Right lung (tissue), 10 donors: ENCODE measurements at places on chromosomes 4 and X.

GRCh38 chrX:103919270-103919637, 43.2 kb upstream of the TMSB15B start:
- no peak for DNase-seq

GRCh38 chr4:185127021-185127925, 15.8 kb upstream of the SLC25A4 start:
- DNase-seq, result no peak

- peak; percentile 32 for DNase-seq
Observed at GRCh38 chrX:3940000-3940610, 226.7 kb upstream of the PRKX start.

DNA sequence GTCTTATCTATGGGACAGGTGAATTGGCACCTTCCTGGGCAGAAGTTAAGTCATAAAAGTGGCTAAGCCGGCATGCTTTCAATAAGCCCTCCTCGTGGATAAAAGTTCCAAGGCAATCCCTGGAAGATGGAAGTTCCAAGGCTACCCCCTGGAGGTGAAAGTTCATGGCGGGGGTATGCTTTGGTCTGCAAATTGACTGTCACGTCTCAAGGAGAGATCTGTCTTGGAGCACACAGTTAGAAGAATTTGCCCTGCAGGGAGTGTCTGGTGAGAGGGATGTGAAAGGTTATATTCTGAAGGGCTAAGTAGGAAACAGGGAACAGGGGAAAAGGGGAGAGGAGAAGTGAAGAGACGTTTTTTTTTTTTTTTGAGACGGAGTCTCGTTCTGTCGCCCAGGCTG, 26.2 kb upstream of the GPR173 start:
- no peak for DNase-seq

DNA sequence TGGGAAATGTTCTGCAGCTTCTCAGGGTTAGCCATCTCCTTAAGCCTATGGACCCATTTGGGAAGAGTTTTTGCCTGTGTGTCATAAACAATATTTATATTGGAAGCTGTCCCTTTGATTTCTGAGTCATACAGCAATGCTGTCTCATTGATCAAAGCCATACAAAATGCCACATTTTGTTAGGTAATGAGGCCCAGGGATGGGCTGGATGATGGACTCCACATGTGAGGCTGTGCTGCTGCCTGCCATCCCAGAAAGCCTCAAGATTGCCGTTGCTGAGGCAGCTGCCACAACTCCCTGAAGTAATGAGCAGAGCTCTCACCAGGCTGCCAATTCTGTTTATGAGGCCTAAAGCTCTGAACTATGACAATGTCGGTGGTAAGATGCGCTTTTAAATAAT, 12.2 kb upstream of the GJB1 start:
- no peak for DNase-seq

DNA sequence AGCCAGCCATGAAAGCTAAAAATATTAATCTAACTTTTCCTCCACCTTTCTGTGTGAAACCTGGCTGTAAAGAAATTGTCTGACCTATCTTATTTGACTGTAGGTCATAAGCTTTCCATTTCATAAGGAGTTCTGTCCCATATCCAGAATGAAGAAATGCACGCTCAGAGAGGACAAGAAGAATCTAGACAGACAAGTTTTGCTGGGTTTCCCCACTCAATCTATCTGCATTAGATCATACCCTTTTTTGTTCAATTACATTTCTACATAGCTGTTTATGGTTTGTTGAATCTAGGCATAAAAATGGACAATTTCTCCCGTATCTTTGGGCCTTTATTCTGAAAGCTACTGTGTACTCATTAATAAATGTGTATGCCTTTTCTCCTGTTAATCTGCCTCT, 1495.1 kb downstream of the C4orf33 start:
- DNase-seq, result no peak

GRCh38 chr4:98711526-98711925, 53.1 kb upstream of the TSPAN5 start:
- DNase-seq, result no peak

GRCh38 chrX:131746491-131746968, 202.7 kb downstream of the OR13H1 start:
- DNase-seq, result peak; percentile 93

- no peak for DNase-seq
Observed at GRCh38 chr4:19213388-19213787, 1038.3 kb upstream of the SLIT2 start.

DNA sequence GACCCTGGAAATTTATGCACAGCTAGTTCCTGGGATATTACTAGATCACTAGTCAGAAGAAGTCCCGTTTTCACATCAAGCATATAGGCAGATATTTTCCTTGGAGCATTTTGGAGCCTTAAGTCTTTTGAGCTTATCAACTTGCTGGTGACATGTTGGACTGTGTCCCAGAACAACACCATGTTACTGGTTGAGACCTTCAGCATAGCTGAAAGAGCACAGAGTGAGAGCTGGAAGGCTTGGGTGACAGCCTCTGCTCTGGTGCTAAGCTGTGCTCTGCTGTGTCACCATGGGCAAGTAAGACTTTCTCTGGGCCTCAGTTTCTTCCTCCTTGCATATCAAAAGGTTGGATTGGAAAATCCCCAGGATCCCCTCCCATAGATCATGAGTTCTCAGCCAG, 116.6 kb upstream of the FRMPD4 start:
- no peak for DNase-seq

DNA sequence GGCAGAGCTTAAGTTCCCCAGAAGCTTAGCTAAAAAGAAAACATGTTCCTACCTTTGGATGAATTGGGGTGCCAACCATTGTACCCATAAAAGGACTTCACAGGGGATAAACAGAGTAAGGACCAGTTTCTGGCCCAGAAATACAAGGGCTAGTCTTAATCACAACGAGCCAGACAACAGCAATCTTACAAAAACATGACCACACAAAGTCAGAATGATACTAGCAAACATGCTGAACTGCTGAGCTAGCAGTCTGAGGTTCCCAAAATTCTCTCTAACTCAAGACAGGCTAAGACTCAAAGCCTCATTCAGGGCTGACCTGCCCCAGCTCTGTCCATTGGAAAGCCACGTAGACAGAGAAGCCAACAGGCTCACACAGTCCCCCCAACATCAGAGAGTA, 40.3 kb downstream of the ATP11C start:
- DNase-seq, result no peak

DNA sequence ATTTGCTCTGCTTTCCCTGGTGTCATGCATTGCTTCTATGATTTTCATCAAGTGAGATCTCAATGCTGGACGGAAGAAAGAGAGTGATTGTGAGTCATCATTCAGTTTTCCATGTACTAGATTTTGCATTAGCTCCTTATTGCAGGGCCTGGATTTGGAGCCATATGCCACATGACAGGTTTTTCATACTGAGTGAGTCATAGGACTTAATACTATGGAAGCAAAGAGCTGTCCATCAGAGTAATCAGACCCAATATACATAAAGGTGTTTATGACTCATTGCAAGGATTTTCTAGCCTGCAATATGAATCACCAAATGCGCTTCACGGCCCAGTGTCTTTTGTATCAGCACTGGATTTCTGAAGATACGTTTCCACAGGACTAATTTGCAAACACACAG, 11.2 kb upstream of the TFDP3 start:
- no peak for DNase-seq

DNA sequence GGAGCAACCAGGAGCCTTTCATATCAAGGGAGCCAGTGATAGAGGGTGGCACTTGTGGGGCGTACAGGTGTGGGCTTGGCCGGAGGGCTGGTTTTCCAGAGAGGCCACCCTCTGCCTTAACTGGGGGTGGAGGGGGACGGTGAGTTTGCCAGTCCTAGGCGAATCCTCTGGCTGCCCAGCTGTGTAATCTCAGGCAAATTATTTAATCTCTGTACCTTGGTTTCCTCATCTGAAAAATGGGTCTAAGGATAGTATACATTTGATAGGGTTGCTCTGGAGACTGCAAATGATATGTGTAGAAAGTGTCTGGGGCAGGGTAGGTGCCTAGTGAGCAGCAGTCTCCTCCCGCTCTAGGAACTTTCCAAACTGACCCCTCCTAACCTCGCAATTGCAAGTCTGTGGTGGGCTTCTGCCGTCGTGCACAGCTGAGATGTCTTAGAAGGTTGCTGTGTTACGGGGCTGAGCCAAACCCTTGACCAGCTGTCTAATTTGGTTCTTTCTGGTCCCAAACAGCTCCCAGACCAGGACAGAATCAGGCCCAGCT, 3.8 kb upstream of the CXCR3 start:
- DNase-seq, result no peak

DNA sequence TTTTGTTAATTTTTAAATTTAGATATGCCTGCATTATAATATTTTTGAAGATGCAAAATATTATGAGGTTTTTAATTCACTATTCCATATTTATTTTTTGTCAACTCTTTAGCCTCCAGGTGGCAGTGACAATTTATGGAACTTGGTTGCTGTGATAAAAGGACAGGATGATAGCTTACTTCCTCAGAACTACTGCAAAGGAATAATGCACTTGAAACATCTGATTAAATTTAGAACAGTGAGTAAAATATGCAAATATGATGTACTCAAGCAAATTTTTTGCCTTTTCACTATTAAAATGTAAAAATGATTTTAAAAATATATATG, 45.1 kb downstream of the SPATA4 start:
- no peak for DNase-seq

- no peak for DNase-seq
Observed at GRCh38 chr4:71210823-71211222, 128.0 kb upstream of the SLC4A4 start.

DNA sequence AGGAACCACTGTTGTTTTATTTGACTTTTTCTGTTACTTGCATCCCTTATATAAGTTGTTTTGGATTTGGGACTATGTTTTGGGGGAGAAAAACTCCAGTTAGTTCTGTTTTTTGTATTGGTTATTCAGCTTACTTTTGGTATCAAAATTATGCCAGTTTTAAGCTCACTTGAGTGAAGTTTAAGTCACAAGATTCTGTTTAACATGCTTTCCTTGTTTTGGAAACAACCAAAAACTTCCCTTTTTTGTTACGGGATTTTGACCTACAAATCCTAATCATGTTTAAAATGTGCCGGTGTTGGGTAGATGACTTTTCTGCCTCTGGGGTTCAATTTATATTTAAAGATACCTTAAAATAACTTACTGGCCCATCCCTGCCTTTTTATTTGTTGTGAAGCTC, 36.0 kb downstream of the CCNI start:
- DNase-seq, result no peak

DNA sequence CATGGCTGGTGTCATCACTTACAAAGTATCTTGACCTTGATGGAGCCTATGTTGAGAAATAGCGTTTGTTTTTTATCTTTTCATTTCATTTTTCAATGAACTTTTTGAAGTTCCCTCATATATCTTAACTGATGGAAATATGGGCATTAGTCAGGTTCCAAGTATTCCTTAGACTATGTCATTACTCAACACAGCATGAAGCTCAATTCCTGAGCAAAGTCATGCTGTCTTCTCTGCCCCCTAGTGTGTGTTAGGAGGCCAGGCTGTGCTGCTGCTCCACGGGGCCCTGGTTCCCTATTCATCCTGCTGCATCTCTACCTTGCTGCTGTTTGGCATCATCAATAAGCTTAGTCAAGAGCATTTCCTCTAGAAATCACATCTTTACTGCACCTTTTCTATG, 40.9 kb downstream of the GPR143 start:
- DNase-seq, result no peak

DNA sequence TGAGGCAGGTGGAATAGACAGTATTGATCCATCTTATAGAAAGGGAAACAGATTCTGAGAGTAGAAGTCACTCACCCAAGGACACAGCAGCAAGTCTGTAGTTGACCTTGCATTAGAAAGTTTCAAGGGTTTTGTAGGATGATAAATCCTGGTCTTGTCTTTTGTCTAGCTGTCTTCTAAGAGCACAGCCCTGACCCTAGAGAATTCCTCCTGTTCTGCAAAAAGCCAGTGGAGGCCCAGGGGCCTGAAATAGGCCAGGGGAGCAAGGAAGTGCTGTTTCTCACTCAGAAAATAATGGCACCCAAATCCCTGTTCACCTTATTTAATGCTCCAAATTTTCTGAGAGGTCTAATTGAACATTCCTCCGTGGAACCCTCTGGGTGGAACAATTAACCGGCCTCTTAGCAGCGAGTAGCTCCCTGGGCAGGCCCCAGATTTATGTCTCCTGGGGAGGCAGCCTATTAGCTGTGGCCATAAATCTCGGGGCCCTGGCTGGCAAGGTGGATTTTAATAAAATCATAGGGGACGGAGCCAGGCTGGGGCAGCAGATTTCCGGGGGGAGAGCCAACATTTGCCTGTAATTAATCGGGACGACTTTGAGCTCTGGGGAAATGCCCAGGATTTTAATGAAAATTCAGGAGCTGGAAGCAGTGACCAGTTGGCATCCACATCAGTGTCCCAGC, 49.2 kb upstream of the MSX1 start:
- DNase-seq, result no peak

- no peak for DNase-seq
Observed at GRCh38 chrX:69010339-69010738, 154.9 kb downstream of the PJA1 start.

GRCh38 chr4:134027931-134028330, 173.7 kb downstream of the PABPC4L start:
- no peak for DNase-seq

- no peak for DNase-seq
Observed at GRCh38 chr4:185332575-185333464, 62.9 kb downstream of the LRP2BP start.

- DNase-seq, result peak; percentile 14
Observed at GRCh38 chr4:94758141-94758699, 465 bp downstream of the BMPR1B start.

DNA sequence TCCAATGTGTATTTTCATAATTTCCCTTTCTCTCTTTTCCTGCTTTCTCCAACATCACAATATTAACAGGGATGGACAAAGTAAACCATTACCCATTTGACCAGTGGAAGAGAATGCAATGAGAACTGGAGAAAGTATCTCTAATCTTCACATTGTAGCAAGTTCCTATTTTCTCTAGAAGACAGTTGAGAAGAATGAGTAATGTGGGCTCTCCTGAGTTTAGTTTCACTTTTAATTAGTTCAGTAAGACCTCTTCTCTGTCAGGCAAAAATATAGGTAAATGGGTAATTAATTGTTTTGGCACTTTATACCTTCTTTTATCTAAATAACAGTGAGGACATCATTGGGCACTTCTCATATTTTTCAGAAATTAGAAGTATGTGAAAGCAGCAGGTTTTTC, 602.0 kb downstream of the GLUD2 start:
- DNase-seq, result no peak

- no peak for DNase-seq
Observed at GRCh38 chr4:171308661-171309060, 504.5 kb upstream of the GALNTL6 start.

- DNase-seq, result no peak
Observed at GRCh38 chr4:157898836-157899605, 273.8 kb downstream of the GASK1B start.

DNA sequence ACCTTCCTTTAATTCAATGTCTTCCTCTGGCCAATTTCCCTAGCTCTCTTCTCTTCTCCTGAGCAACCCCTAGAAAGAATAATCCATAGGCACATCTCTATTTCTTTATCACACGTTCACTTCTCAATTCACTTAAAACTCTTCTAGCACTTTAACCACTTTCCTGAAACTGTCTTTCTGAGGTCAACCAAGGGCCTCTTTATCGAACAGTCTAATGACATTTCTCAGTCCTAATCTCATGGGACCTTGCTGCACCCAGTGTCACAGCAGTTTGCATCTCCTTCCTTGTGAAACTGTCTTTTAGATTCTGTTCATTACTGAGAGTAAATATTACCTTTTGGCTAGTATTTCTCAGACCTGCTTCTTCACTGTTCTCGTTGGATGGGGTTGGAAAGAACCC, 285.3 kb upstream of the RASGEF1B start:
- no peak for DNase-seq

- DNase-seq, result no peak
Observed at GRCh38 chr4:153782581-153782980, 6.3 kb downstream of the SFRP2 start.

- DNase-seq, result no peak
Observed at GRCh38 chrX:120367402-120368109, 5.7 kb downstream of the ATP1B4 start.

- DNase-seq, result no peak
Observed at GRCh38 chr4:168218645-168219044, 99.9 kb downstream of the DDX60 start.
